CD4-positive, alpha-beta T cell treated with Interleukin-15 for 4 hours (primary cell): ENCODE measurements at places on chromosomes 2 and 18.
A peak's percentile ranks its signal among the peaks of the same experiment; 100 is the strongest.

- no peak for DNase-seq
Observed at GRCh38 chr2:232984451-232985207, 28.4 kb downstream of the NGEF start.

GRCh38 chr2:3728104-3729054, 25.0 kb downstream of the DCDC2C start:
- DNase-seq: no peak

GRCh38 chr2:31319406-31320175, 85.6 kb downstream of the EHD3 start:
- DNase-seq: peak; percentile 25

DNA sequence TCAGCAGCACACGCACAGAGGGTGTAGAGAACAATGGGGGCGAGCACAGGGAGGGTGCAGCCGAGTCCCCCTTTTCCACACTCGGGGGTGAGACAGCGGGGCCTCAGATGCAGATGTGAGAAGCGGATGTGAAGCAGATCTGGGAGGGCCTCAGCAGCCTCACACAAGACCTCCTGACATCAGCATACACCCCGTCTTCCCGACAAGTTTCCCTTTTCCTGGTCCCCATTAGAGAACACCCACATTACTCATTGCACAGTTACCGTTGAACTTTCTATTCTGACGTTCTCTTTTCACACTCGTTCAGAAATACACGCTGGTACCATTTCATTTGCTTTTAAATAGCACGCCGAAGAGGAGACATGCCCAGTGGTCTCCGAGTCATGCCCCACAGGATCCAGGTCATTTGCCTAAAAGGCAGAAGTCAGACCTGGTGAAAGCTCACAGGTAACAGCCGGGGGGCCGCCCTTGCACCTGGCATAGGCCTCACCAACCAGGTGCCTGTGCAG, 129.5 kb upstream of the ID2 start:
- no peak for DNase-seq

DNA sequence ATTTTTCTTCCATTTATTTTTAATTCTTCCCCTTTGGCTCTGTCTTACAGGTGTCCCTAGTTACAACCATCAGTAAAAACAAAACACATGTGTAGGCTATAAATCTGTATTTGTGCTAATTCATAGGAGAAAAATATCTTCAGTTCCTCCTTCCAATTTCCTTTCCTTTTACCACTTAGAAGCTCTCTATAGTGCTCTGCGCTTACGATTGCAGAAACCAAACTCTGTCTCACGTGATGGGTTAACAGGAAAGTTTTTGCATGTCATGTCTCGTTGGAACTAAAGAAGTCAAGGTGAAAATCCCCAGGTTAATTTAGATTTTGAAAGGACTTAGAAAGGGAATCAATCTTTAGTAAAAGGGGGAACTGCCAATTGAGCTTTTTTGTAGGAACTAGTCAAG, 1390.5 kb upstream of the ZEB2 start:
- DNase-seq: no peak

DNA sequence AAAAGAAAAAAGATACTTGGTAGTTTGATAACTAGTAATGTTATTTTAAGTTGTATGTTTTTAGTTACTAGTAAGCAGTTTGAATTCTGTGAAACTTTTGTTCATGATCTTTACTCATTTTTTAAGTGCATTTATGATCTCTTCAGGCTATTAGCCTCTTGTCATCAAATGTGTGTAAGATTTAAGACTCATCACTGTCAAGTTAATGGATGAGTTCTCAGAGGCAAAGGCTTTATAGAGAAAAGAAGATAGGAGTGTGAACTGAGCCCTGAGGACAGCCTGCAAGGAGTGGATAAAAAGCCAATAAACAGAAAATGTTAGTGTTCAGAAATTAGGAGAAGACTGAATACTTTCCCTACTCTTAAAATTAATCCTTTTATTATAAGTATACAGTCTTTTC, 13.5 kb downstream of the NDUFV2 start:
- peak; percentile 45 for DNase-seq

- DNase-seq: no peak
Observed at GRCh38 chr2:44211183-44211582, 42.5 kb downstream of the PPM1B start.

GRCh38 chr2:235462415-235462790, 31.4 kb upstream of the AGAP1 start:
- no peak for DNase-seq

GRCh38 chr2:70943205-70943871, 7.6 kb downstream of the ATP6V1B1 start:
- DNase-seq: no peak

DNA sequence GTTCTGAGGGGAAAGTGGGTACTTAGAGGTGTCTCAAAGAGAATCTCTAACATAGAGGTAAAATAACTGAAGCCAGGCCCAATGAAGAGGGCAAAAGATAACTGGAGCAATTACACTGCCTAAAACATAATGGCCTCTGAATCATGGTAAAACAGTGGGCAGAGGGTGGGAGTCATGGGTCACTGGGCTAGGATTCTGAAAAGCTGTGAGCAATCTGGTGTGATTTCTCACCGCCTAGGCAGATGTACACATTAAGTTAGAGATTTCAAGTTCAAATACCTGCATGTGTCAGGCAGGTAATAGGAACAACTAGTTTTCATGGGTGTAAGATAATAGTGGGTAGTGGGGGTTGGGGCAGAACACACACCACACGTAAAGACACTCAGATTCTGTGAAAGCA, 45.6 kb downstream of the INSIG2 start:
- DNase-seq: no peak

DNA sequence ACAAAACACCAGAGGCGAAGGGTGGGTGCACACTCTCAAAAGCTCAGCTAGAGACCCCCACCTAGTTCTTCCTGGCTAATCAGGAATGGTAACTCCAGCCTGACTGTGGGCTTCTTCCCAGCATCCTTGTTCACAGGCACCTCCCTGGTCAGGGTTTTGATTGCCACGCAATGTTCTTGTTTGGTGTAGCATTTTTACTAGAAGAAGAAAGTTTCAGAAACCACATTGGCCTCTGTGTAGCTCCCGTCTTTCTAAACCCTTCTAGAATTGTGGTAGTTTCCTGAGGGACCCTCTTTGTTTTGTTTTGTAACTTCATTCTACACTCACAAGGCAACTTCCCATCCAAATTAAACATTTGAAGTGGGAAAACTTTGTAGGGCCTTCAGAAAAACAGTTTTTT, 254.5 kb upstream of the EPAS1 start:
- DNase-seq: no peak

DNA sequence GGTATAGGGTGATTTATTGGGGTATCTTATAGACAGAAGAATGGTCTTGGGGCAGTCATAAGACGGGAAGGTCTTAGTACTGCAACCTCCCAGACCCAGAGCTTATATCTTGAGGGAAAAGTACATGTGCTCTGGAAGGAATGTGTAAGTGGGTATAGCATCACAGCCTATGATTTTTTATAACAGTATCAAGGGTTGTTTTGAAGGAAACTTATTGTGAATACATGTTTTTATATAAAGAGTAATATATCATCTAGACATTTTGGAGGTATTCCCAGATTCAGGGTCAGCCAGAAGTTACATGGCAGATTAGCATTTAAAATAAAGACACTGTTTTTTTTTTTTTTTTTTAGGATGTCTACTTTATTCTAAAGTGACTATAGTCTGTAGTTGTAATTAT, 47.6 kb upstream of the STON1 start:
- DNase-seq: no peak

- DNase-seq: no peak
Observed at GRCh38 chr2:89833116-89833779, 1141.8 kb downstream of the RPIA start.

DNA sequence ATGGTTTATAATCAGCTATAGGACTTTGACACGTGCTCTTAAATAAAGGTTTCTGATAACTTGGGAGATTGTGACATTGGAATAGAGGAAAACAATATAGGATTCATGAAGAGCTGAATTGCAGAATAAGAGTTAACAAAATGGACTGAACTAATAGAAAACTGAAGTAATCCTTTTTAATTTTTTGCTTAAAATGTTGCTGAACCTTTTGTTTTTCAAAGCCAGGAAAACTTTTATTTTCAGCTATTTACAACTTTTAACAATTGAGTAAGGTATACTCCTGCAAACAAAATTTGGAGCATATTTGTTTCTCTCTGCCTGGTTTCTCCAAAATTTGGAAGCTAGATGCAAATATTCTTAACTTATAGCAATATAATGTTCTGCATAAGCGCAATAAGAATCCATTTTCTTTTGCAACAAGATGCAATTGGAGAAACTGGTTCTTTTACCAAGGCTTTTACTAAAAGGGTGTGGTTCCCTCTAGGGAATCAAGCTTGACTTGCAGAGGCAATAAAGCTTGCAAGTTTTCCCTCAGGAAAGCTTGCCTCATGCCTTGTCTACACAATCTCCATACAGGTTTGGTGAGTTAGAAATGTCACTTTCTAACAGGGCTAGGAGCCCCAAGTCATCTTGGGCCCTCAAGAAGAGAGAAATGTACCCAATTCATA, 10.3 kb upstream of the PDK1 start:
- no peak for DNase-seq

- DNase-seq: no peak
Observed at GRCh38 chr2:32678825-32679224, 51.0 kb downstream of the TTC27 start.

- no peak for DNase-seq
Observed at GRCh38 chr2:149235816-149236375, 94.5 kb upstream of the LYPD6 start.

DNA sequence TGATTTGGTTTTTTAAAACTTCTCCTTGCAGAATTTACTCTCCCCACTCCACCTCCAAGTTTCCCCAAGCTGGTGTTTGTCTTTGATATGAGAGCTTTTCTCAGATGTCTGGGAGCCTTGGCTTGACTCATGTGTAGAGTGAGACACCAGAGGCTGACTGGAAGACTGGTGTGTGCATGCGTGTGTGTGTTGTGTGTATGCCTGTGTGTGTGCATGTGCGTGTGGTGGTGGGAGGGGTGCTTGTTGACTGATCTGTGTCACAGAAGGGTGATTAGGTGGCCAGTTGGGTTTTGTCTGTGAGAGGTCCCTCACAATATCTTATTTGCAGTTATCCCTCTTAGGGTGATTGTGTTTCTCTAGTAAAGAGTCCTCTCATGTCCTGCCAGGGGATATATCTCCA, 50.5 kb upstream of the HPCAL1 start:
- no peak for DNase-seq

DNA sequence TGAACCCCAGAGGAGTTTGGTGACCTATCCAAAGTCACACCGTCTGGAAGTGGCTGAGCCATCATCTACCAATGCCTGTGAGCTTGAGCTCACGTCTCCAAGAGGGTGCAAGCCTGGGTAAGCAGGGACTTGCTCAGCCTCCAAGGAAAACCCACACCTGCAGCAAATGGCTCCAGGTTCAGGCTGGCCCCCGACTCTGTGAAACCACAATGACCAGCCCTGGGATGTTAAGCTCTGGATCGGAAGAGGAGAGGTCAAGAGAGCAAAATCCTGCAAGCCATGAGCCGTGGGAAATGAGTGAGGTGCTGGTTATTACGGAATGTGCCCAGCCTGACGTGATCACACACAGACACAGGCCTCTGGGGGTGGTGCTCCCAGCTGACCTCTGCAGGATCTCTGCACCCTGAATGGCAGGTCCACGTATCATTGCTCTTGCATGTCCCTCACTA, 94.1 kb upstream of the OTOS start:
- DNase-seq: no peak

DNA sequence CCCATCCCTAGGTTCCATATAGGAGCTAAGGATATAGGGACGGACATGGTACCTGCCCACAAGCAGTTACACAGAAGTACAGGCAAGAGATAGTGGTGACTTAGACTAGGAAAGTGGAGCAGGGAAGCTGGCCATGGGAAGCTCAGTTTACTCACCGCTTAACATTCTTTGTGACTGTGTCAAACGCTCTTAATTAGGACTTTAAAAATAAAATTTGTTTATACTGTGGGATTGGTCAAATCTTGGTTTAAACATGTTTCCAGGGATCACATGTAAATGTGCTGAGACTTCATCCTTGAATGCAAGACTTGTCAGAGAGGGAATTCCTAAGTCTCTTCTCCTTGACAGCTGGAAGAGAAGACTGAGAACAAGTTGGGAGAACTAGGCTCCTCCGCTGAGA, 107.3 kb downstream of the MTCL1 start:
- no peak for DNase-seq

DNA sequence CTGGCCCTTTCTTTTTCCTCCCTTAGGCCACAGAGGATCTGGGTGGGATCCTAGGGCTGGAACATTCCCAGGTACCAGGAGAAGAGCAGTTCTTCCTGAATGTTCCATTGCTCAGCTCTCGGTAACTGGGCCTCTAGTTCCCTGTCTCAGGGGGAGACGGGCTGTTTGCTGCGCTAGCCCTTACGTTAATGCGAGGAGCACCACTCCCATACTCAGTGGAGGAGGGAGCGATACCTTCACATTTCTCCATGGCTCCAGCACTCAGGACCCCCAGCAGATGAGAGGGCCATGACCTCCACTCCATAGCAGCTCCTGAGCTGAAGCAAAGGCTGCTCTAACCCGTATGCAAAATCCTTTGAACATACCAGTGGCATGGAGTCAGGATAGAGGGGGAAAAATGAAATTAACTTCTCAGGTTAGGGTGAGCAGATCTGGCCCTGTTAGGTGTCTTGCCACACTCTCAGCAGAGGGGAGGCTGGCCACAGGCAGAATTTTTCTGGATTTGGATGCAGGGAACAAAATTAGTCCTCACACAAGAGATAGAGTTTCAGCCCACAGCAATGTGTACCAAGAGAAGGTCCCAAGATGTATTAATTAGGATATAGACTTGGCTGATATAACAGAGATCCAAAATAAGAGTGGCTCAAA, 206.7 kb downstream of the ZFP36L2 start:
- no peak for DNase-seq

DNA sequence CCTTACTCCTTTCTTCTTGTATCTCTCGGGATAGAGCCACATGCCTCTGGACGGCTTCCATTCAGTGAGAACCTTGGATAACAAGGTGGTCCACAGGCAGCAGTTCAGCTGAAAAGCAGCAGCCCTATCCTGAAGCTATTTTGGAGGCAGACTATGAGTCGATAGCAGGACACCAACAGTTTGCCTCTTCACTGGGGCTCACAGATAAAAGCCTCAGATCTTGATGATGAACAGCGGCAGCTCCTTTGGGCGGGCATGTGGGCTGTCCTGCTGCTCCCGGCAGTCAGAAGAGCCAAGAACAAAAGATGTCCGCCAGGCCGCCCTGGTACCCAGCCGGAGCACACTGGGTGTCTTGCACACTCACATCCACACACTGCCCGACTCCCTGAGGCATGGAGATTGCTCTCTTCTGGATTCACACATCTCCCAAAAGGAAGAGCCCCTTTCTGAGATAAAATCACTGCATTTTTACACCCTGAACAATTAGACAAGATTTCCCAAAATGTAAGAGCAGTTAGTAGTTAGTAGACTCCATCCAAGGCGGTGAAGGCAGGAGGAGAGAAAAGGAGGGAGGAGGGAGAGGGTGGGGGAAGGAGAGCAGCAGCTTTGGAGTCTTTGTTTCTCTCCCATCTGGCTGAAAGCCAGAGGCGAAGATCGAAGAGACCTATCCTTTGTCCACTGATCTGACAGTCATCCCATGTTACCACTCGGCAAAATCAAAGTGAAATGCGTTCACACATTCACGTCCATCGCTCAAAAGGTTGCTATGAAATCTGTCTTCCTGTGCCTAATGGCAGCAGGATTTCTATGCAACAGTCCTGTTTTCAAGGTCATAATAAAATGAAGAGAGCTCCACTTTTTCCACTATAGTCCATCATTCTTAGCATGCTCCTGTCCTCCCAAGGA, 90.1 kb upstream of the KLF7 start:
- no peak for DNase-seq

- DNase-seq: no peak
Observed at GRCh38 chr18:37502036-37502435, 63.6 kb downstream of the CELF4 start.

GRCh38 chr2:102096103-102096502, 46.4 kb upstream of the IL1R1 start:
- no peak for DNase-seq
